HFFc6 (cell line): ENCODE measurements at places on chromosomes 5 and 9. TPM values are rescaled to one million over a fixed set of nuclear protein-coding genes. Genes with fewer than 3 reads are reported as not detected.
A peak's percentile ranks its signal among the peaks of the same experiment; 100 is the strongest.

DNA sequence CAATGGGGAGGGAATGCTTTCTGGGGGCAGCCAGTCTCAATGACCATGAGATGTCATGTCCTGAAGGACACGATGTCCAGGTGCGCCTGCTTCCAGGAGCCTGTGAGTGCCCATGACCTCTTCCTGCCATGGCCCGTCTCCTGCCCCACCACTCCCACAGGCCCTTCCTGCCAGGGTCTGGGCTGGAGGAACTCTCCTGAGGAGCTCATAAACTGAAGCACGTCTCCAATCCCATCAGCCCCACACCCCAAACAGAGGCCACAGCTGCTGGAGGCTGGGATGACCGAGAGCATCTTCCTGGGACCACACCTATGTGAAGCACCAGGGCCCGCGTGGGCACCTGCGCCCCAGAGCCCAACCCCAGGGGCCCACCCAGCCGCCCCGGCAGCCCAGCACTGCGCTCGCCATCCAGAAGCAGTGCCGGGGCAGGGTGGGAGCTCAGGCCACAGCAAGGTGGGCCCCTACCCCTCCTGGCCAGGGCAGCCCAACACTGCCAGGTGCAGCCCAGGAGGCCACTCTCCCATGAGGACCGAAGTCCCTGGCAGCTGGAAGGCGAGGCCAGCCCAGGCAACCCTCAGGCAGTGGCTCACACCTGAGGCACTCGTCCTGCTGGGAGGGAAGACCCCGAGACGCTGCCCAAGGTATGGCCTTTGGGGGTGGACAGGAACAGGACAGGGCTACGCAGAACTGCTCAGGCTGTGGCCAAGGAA lies 53.9 kb upstream of the UBAC1 start:
- no peaks in the 10 kb centered on the region for H3K36me3 ChIP-seq
- no peak for DNase-seq
- H3K4me1 ChIP-seq = no peaks in the 10 kb centered on the region
- H3K27ac ChIP-seq = no peak overlapping the region

DNA sequence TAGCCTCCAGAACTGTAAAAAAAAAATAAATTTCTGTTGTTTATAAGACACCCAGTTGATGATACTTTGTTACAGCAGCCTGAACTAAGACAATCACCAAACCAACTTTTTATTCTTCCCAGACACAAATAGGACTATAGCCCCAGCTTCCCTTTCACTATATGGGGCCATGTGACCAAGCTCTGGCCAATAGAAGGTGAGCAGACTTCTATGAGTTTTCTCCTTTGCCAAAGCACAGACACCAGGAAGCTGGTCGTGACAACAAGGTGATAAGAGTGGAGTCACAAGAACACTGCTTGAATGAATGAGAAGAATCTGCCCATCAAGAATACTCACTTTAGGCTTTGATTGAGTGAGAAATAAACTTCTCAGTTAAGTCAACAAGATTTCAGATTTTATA lies 217.7 kb downstream of the DEPDC1B start:
- H3K27ac ChIP-seq = no peak overlapping the region
- DNase-seq = no peak
- no peaks in the 10 kb centered on the region; the same call in 1 of the 2 replicates for H3K27me3 ChIP-seq
- H3K4me1 ChIP-seq = peaks cover under 1% of the 10 kb centered on the region; the same call in 1 of the 2 replicates

DNA sequence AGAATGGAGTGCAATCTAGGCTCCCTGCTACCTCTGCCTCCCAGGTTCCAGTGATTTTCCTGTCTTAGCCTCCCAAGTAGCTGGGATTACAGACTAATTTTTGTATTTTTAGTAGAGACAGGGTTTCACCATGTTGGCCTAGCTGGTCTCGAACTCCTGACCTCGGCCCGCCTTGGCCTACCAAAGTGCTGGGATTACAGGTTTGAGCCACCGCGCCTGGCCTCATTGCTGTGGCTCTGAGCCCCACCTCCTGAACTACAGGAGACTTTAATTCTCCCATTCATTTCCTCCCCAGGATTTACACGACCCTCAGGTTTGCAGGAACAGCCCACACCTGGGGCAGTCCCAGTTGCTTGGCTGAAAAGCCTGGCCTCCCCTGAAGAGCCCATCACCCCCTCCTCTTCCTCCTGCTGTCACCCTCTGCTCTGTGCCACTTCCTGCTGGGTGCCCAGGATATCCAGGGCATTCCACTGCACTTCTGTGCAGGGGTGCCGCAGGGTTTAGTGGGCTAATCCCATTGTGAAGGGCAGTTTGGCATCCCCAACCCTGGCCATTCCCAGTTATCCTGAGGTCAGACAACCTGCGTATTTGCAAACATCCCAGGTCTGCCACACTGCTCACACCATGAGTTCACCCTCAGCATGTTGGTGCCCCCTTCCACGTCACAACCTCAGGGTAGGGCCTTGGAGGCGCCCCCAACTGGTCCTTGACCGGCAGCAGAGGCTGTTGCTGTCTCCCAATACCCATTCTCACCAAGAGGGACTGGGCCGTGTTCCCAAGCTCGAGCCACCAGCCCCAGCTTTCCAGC lies 265.0 kb upstream of the IRX4 start:
- H3K4me1 ChIP-seq = peaks cover 7% of the 10 kb centered on the region; the same call in 1 of the 2 replicates
- no peak overlapping the region for H3K27ac ChIP-seq
- H3K36me3 ChIP-seq = no peaks in the 10 kb centered on the region
- no peak overlapping the region for H3K4me3 ChIP-seq
- peaks cover 3% of the 10 kb centered on the region; the same call in 1 of the 2 replicates for H3K27me3 ChIP-seq

DNA sequence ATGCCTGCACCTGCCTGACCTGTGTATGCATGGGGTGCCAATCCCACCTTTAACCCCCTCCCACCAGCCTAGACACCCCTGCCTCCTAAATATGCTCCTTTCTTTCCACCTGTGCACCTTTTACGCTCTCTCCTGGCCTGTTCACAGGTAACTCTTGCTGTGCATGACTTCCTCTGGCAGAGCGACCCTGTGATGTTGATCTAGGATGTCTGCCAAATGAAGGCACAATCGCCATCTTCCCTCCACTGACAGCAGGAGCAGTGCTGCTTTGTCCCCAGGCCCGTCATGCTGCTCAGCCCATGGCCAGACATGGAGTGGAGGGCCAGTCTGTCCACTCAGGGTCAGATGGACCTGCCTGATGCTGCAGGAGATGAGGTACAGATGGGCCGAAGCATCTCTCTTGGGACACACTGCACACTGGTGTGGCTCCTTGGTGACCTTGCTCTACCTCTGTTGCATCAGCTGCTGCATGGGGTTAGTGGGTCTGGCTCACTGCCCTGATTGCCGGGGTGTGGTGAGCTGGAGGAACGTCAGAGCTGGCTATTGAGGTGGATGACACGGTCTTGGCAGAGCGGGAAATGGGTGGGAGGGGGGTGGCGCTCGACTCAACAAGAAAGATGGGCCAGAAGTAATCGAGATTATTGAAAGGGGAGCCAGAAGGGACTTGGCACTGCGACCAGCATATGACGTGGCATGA lies 101.7 kb upstream of the PITX1 start:
- no peak overlapping the region for H3K4me3 ChIP-seq
- no peak for DNase-seq
- H3K4me1 ChIP-seq = peaks cover 36% of the 10 kb centered on the region
- peaks cover 12% of the 10 kb centered on the region for H3K27me3 ChIP-seq

- peak overlapping the region; percentile 46 for H3K4me3 ChIP-seq
- peak; percentile 34 for DNase-seq
- no peaks in the 10 kb centered on the region for H3K27me3 ChIP-seq
These were observed 59.8 kb downstream of the DOCK2 start for GRCh38 chr5:169696621-169697510.

DNA sequence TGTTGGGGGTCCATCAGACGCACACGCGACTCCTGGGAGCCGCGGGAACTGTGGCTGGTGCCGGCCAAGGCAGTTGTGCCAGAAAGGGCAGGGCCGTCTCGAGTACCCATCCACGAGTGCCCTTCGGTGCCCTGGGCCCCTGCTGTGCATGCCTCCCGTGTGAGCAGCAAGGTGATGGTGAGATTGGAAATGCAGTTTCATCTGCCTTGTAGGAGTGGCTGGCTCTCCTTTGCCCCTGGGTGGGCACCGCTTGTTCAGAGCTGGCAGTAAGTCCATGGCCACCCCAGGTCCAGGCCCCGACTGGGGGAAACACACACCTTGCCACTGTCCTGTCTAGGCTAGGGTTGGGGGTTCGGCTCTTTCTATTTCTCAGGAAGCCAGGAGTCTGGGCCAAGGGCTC lies 5.7 kb downstream of the NKD2 start:
- no peaks in the 10 kb centered on the region for H3K36me3 ChIP-seq
- H3K4me3 ChIP-seq = no peak overlapping the region
- no peak for DNase-seq
- H3K4me1 ChIP-seq = no peaks in the 10 kb centered on the region
- no peak overlapping the region for H3K27ac ChIP-seq

GRCh38 chr5:54304040-54304439 lies 6.3 kb downstream of the ARL15 start:
- DNase-seq = no peak
- H3K4me3 ChIP-seq = no peak overlapping the region
- no peak overlapping the region for H3K27ac ChIP-seq
- H3K36me3 ChIP-seq = no peaks in the 10 kb centered on the region; the same call in 1 of the 2 replicates
- H3K4me1 ChIP-seq = peaks cover 10% of the 10 kb centered on the region

DNA sequence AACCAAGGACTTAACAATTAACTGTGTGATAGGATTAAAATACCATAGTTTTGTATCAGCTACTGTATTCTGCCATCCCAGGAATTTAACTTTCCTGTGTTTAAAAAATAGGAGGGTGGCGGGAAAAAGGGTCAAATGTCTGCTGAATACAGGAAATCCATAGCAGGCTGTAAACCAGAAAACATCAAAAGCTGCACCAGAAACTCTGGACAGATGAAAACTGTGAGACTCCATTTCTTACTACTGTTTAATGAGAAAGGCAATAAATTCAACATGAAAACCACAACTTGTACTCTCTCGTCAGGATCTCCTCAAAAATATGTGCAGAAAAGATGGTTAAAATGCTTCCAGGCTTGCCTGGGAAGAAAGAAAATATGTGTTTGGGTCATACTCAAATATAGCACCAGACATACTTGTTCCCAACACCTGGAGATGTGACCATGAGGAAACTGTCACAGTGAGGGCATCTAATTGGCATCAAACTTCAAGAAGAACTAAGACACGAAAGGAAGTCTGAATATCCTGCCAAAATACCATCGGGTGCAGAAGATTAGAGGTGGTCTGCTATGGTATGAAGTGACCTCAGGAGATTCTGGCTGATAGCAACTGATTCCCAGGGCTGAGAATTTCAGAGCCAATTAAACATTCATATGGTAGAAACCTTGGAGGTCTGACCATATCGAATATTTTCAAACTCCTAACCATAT lies 164.7 kb upstream of the TARS1 start:
- H3K27me3 ChIP-seq = no peaks in the 10 kb centered on the region; the same call in 1 of the 2 replicates
- peaks cover 54% of the 10 kb centered on the region for H3K4me1 ChIP-seq
- H3K27ac ChIP-seq = peak overlapping the region; percentile 70
- peak; percentile 25 for DNase-seq
- H3K4me3 ChIP-seq = peak overlapping the region; percentile 11
- no peaks in the 10 kb centered on the region for H3K36me3 ChIP-seq

The AFAP1L1 gene
- 3.5 and 5.2 TPM in 2 replicates for total RNA-seq

The DNAH5 gene
- total RNA-seq = 1.2 to 1.4 TPM (median 1.3 TPM) in 3 replicates
